ENCODE measurements at places on chromosomes 6 and 20.

DNA sequence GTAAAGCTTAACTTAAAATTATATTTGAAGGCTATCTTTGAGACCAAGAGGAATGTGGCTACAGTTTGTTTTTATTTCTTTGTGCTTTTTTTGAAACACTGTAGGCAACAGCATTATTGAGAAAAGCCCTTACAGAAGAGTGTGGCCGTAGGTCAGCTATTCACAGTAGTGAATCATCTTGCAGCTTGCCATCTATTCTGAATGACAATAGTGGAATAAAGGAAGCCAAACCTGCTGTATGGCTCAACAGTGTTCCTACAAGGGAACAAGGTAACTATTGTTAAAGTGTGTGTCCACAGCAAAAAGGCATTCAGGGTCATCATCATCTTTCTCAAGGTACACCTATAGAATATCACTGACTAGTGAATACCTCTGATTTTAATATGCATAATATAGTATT, 88.5 kb downstream of the KIZ start:
- no peak for DNase-seq

- DNase-seq, result no peak
Measured at GRCh38 chr20:23059846-23060245, 10.4 kb upstream of the THBD start.

- no peak for DNase-seq
Measured at GRCh38 chr6:88663801-88664200, 299.6 kb downstream of the RNGTT start.

- DNase-seq, result peak; percentile 97
Measured at GRCh38 chr20:46583411-46584214, 33.2 kb upstream of the OCSTAMP start.

GRCh38 chr6:32666420-32667300, at the start of gene HLA-DQB1:
Gene HLA-DQB1 (minus strand): TSS chr6:32666657. CDS start chr6:32666607, 50 bp downstream.
- DNase-seq, result no peak

DNA sequence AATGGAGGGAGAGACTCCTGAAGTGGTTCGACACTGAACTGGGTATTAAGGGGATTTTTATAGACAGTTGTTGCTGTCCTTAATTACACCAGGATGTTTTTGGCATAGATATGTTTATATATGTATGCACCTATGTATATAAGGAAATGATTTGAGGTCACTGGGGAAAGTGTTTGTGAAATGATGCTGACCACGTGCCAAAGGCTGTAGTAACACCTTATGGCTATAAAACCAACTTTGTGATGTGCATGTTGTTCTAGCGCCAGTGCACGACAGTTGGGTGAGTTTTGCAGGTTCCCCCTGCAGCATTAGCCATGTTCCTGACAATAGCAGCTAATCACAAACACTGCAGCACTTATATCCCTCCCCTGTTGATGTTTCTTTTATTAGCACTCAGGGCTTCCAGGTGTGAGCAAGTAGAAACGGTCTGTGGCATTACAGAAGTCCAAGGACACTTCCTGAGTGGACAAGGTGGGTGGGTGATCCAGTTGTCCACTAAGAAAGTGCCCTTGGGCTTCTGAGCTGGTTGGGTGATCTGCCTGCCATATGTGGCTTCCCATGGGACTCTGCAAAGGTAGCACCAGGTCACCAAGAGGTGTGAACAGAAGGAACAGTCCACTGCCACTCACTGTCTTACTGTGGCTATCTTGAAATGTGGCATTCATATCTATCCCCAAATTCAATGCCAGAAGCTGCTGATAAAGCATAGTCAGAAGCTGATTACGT, 63.0 kb upstream of the RBM24 start:
- no peak for DNase-seq

DNA sequence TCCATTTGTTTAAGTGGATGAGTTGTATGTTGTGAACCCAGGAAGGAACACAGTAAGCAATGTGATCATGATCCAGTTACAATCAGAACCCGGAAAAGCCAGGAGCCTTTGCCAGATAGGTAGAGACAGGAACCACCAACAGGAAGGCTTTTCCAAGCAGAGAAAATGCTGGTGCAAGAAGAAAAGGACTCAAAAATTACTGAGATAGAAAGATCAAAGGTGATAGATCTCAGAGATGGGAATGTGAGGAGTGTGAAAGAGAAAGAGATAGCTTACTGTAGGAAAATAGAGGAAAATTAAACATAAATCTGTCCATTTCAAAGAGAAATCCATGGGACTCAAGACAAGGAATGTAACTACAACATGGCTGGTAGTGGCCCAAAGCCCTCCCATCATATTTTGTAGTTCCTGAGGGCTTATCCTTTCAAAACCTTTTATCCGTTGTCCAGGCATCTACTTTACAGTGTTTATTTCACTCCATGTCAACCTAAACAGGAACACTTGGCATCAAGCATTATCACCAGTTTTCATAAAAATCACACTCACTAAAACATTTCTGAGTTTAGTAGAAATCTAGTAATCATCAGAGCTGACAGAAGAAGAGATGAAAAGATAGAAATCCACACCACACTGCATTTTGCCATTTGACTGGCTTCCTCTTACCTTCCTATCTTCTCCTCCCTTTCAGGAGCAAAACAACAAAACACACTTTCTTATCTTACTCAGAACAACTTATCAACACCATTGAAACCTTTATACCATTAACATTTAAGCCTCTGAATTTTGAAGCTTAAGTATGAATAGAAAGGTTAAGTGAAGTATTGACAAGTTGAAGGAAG, 44.5 kb upstream of the STXBP5 start:
- DNase-seq, result no peak

GRCh38 chr6:136771306-136771705, 21.0 kb downstream of the MAP3K5 start:
- DNase-seq, result no peak

DNA sequence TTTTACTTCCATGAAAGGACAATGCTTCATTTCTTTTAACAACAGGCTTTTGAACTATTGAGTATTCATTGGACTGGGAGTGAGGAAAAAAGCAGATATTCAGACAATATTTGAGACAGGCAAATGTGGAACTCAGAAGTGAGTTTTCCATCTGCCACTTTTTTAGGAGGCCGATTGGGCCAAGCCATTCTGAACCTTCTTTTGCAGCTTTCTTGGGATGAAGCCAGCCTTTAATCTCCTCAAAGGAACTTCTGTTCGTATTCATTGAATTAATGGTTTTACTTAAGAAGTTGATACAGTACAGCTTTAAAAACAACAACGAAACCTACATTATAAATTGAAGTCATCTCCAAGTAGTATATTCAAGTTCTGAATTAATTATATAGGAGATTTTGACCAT, 187.1 kb upstream of the RNF217 start:
- no peak for DNase-seq

DNA sequence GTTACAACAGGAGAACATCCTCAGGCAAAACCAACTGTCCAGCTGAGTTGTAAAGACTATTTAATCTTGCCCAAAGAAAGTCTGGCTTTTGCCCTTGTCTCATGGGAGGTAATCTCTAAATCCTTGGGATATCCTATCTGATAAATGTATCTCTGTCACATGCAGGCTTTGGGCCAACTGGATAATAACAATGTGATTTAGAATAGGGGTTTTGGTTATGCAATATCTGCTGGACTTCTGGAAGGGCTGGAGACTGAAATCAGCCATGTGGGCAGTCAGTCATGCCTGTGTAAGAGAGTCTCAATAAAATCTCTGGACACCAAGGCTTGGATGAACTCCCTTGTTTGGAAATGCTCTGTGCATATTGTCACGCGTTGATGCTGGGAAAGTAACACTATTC, 56.3 kb upstream of the PRL start:
- DNase-seq, result no peak

DNA sequence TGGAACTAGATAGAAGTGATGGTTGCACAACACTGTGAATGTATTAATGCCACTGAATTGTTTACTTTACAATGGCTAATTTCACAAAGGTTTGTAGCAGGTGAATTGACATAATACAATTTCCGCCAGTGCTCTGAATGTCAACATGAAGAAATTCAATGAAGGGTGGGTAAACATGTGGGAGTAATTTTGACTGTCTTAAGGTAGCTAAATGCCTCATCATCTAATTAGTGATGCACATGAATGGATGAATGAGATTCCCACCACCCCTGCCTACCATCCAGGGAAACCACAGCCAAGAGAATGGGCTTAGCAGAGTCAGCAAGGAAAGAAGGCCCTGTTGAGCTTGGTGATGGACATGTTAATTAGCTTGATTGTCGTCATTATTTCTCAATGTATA, 275.3 kb downstream of the ALDH8A1 start:
- DNase-seq, result no peak

- DNase-seq, result no peak
Measured at GRCh38 chr6:54768494-54768893, 78.1 kb upstream of the FAM83B start.

GRCh38 chr20:20979934-20980333, 126.2 kb downstream of the LINC00237 start:
- DNase-seq, result no peak

GRCh38 chr20:13449868-13450434, 188.8 kb downstream of the TASP1 start:
- no peak for DNase-seq

- DNase-seq, result no peak
Measured at GRCh38 chr6:95581073-95581472, 3.7 kb downstream of the MANEA start.

- no peak for DNase-seq
Measured at GRCh38 chr6:147164761-147165160, 39.5 kb upstream of the STXBP5 start.

DNA sequence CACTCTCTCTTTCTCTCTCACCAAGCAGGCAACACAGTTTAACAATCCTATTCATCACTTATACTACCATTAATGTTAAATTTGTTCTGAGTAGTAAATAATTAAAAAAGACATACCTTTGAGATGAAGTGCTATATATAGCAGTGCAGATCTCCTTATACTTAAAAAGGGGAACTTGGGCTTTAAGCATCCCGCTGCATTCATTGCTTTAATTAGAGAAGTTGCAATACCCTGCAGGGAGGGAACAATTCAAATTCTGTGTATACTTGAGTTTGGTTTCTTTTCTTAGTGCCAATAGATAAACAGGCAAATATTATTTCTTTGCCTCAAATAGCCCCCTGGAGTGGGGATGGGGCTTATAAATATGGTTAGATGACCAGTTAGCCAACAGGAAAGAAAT, 10.8 kb upstream of the ZBTB24 start:
- no peak for DNase-seq

DNA sequence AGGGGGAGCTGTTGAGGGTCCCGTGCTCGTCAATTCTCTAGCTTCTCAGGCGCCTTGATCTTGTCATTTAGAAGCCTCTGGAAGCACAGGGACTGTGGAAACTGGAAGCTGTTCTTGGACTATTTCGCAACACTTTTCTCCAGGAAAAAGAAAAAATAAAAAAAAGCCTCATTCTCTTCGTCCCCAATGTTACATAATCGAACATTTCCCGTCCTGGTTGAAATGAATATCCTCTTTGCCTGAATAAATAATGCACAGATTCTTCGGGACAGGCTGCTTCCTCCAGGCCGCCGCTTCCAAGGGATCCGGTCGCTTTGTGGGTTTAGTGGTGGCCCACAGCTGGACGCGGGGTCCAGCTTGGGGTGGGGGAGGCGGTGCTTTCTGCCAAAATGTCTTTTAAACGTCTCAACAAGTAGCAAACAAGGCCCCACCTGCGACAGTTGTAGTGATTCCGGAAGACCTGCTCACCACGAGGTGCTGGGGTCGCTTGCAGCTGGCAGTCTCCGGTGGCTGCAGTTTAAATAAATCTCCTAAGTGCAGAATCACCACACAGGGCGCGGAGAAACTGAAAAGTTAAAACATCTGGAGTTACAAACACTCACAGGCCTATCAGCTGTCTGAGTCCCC, 125.9 kb upstream of the ESR1 start:
- DNase-seq, result no peak

DNA sequence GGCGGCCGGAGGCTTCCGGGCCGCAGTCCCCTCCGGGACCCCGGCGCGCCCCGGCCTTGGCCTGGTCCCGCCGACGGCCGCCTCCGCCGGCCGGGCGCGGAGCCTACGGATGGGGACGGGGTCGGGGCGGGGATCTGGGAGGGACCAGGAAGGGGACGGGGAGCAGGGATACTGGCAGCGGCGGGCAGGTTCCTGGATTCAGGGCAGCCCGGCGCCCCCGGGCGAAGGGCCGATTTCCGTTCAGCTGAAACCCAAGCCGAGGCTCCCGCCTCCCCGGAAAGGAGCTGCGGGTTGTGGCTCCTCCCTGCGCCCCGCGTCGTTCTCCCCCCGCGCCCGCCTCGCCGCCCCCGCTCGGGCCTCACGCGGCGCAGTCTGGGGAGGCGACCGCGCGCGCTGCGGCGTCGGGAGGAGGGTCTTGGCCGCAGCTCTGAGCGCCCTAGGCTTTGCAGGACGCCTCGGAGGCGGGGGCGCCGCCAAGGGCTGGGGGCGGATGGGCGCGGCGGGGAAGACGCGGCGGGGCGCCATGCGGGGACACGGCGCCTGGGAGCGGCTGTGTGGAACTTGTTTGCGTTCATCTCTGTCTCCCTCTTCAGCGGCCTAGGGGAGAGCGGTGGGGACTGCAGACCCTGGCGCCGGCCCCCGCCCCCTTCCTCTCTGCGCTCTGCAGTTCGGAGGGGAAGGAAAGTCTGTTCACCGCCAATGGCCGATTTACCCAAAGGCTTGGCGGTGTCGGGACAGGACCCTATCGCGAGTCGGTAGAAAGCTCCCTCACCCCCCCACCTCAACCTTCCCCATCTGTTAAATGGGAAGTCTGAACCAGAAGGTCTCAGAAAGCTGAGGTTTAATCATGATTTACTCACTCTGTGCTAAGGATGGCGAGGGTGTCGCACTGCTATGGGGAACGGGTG, 22.7 kb upstream of the TMEM181 start:
- DNase-seq, result no peak

GRCh38 chr20:50891138-50891537, 40.1 kb downstream of the ADNP start:
- no peak for DNase-seq

DNA sequence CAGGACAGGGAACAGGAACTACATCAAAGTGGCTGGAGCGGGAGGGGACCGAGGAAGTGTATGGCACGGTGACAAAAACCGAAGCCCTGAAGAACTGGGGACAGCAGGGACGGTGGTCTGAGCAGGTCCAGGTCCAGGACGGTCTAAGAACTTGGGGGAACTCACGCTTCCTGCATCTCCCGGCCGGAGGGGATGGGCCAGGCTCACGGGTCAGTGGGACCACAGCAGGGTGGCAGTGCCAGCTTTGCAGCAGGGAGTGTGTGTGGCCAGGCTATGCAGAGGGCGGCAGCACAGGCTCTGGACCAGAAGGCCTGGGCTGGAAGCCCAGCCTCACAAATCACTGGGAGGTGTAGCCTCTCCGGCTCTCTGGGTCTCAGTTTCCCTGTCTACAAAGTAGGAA, 123.8 kb downstream of the BMP7 start:
- DNase-seq, result no peak

DNA sequence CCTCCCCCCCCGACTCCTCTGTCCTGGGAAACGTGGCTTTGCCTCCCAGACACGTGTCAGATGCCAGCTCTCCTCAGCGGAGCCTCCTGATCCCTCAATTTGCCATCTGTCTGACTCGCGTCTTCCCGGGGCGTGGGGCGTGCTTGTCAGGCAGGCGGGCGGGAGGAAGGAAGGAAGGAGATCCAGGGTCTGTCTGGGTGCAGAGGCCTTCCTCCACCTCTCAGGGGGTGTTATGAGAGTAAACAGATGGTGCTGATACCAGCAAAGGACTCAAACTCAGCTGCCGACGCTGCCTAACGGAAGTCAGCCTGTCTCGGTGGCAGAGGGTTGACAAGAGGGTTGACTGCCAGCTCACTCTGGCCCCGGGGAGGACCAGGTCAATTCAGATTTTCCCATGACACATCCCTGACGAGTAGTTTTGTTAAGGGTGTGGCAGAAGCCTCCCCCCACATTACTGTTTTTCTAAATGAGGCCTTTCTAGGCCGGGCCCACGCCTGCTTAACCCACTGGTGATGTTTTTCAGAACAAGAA, 17.0 kb downstream of the UQCC2 start:
- DNase-seq, result no peak
